ACHN (cell line): ENCODE measurements at places on chromosomes 2 and 18.

DNA sequence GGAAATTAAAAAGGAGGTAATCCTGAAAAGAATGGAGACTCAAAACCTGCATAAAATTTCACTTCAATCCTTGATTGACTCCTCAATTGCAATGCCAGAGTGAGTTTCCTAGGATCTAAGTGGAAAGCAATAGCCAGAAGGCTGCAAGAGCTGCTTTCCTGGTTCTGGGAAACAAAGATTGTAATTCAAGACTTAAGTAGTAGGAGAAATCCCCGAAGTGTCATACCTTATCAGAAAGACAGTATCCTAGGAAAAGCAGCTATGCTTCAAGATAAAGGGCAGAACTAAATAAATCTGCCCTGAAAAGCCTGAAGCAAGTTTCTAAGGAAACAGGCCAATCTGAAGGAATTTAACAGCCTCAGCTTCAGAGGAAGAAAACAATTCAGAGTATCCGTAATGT lies 390.2 kb downstream of the DSC3 start:
- DNase-seq, result no peak

DNA sequence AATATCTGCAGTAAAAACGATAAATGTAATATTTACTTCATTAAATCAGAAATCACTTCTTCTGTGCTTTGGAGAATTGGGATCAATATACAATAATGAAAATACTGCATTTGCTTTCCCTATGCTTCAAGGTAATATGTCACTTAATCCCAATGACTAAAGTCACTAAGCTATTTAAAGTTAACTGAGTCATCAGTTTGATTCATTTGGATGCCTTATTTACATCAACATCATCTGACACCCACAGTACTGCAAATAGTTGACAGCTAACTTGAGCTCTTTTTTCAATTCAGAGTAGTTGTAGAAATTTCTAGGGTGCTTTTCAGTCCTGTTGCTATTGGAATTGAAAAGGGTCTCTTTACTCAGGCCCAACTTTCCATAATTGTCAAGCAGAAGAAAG lies 776.9 kb upstream of the FSHR start:
- DNase-seq, result no peak

- DNase-seq, result no peak
Observed at GRCh38 chr2:12737738-12738485, 21.2 kb downstream of the TRIB2 start.

GRCh38 chr2:191666226-191666625 lies 11.7 kb upstream of the NABP1 start:
- no peak for DNase-seq

GRCh38 chr2:234368861-234369261 lies 128.0 kb downstream of the ARL4C start:
- DNase-seq, result peak; percentile 51
